ENCODE measurements at places on chromosomes 4 and X.

DNA sequence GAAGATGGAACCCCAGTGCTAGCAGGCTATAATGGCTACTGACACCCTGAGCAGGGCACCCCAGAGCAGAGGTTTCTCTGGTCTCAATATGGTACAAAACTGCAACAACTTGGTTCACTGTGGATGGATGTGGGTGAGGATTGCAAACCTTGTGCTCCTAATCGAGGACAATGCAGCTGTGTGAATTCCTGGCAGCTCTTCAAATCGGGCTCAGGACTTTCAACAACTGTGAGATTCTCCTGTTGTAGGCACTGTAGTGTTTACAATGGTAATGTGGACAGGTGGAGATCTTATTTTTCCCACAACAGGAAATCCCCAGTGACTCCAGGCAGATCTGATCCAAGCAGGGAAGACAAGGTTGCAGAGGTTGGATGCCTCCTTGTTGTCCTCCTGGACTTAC is 101.5 kb downstream of the RCHY1 start:
- no peak for DNase-seq

DNA sequence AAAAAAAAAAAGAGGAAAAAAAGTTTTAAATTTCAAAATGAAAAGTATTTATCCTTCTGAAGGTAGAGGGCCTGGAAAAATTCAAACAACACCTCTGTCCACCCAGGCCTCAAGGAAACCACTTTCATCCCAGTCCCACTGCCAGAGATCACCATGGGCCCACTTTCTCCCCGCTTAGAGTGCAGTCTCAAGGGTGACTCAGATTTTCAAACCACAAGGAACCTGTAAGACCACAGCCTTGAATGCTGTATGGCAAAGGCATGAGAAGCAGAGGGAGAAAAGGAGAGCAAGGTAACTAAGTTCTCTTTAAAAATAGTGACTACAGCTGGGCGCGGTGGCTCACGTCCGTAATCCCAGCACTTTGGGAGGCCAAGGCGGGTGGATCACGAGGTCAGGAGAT is 87.9 kb upstream of the PACRGL start:
- no peak for DNase-seq

DNA sequence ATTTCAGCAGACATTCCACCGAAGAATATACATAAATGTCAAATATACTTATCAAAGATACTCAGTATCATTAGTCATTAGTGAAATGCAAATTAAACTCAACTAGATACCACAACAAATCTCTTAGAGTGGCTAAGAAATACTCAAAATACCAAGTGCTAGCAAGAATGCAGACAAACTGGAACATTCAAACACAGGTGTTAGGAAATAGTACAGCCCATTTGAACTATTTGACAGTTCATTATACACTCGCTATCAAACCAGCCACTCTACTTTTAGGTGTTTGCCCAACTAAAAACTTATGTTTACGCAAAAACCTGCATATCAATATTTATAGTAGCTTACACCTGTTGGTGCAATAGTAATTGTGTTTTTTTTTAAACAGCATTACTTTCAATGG is 8.8 kb downstream of the ADAM29 start:
- no peak for DNase-seq

DNA sequence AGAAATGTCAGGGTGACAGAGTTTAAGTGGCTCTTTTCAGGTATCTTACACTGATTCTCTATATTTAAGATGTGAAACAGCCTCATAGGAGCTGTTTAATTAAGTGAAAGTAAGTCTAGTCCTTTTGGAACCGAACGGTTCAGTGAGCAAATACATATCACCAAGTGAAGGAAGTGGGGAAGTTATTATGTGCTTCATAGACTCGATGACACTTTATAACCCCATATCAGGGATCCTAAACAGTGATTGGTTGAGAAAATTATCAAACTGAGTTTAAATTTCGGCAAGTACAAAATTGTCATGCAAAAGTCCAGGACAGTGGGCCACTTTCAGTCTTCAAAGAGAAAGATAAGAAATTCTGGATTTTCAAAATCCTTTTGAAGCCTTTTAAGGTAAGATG is at the start of gene DSPP:
DSPP (plus strand) TSS at position 301 of the 400 bp plus-strand sequence. CDS start 2,380 bp downstream, outside the sequence.
- no peak for DNase-seq

- DNase-seq, result no peak
Measured at GRCh38 chr4:22391551-22391950, 124.3 kb downstream of the ADGRA3 start.

DNA sequence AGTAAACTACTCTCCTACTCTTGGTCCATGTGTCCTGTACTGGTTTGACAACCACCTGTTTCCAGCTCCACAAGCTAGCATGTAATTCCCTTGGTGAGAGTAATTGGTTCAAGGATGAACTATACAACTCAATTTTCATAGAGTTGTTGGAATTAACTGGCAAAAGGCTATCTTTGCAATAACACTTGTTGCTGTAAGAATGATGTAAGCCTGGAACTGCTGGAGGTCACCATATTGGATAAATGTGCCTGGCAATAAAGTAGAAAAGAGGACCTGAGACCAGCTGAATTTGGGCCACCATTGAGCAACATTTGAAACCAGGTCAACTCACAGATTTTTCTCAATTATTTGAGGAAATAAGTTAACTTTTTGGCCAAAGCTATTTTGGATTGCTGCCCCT is 175.5 kb downstream of the CAMK2D start:
- DNase-seq, result no peak

DNA sequence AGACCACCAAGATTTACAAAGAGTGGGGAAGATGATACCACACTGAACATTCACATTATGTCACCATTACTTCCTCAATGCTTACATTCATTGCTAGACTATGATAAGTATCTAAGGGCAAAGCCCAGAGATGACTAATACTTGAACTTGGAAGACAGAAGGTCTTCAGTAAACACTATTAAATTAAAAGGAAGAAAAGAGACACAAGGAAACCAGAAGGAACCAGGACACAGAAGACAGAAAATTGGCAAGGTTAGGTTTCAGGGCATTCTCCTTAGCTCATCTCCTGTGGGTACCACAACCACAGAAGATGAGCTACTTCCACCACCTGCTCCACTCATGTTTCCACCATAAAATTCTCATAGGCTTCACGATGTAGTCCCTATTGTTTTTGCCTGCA is 64.9 kb downstream of the NLGN4X start:
- no peak for DNase-seq
